ENCODE measurements at places on chromosomes 6 and 20.
A peak's percentile ranks its signal among the peaks of the same experiment; 100 is the strongest.

DNA sequence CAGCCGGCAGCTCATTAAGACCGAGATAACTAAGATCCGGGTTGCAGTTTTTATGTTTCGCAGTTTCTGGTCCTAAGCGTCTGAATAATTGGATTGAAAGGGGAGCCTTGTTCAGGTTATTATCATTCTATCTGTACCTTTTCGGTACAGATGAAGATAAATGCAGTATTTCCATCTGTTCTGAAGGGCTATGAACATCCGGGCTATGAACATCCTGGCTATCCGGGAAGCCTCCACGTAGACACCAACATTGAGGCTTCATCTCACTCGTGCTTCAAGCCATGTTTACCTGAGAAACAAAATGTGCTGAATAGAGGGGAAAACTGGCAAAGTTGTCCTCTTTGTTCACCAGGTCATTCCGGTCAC lies 399 bp upstream of the REPS1 start:
- peak; percentile 9 for DNase-seq

GRCh38 chr6:157921685-157922367 lies 59.8 kb upstream of the SYNJ2 start:
- no peak for DNase-seq

DNA sequence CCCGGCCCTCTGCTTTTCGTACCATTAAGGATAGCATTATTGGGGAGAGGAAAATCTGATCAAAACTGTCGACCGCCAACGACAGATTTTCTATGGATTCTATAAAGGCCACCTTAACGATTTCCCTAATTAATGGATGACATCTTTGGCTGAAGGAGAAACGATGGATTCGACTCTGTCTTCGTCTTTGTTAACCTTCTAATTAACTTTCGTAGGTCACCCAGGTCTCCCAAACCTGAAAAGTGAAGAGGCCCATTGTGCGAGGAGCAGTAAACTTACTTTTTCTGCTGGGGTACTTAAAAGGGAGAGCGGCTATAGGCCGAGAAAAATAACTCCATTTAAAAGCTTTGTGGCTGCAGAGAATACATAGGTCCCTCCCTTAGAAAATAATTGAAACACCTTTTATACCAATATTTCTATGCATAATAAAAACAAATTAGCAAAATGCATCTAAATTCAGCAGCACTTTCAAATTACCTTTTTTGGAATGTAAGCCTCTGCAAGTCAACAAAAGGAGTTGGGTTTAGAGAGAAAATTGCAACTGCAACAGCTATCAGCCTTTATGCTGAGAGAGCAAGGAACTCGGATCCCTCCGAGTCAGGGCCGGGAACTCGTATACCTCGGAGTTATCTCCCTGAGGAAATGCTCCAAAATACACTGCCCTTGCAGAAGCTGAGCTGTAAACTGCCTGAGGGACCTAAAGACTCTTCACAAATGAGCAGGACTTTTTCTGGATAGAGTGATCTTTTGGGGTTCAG lies 31.4 kb upstream of the NR2E1 start:
- DNase-seq, result no peak

- no peak for DNase-seq
These were observed 90.0 kb downstream of the ELOVL5 start for GRCh38 chr6:53258774-53259155.

- DNase-seq, result no peak
These were observed 655.9 kb upstream of the EYS start for GRCh38 chr6:66362888-66363287.

DNA sequence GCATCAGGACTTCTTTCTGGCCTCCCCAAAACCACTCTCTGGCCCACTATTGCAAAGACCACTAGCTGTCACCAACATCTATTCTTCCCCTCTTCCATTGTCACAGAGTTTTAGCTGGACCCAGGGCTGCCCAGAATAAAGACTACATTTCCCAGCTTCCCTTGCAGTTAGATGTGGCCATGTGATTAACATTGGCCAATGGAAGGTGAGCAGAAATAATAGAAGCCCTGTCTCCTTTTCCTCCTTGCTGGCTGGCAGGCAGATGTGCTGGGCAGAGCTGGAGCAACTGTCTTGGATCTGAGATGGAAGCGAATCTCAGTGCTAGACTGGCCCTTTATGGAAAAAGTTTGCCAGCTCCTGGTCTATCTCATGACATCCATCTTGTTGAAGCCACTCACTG lies 97.0 kb downstream of the KCNB1 start:
- peak; percentile 46 for DNase-seq

GRCh38 chr20:58740356-58741308 lies 48.0 kb downstream of the NPEPL1 start:
- no peak for DNase-seq

DNA sequence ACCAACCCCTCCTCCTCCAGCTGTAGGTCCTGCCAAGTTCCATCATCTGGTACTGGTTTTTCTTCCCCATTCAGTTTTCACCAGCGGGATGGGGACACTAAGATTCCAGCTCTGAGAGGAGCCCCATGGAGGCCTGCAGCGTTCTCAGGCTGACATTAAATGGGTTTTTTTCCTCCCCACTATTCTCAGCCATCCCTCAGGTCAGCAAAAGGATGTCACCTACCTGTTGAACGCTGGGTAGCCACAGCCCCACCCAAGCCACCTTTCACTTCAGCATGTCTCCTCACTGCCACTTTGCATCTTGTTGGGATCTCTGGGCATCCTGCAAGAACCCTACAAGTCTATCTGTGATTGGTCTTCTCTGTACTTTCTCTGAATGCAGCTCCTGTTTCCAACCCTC lies 6.8 kb downstream of the KCNK17 start:
- DNase-seq, result no peak

Data from RPMI8226 (cell line).